ENCODE measurements at places on chromosomes 1 and 21. TPM values are rescaled to one million over a fixed set of nuclear protein-coding genes. Genes with fewer than 3 reads are reported as not detected.
A peak's percentile ranks its signal among the peaks of the same experiment; 100 is the strongest.

The LMNA gene
- total RNA-seq = 252 TPM

The FALEC gene
- total RNA-seq = not detected

The RIPPLY3 gene
- not detected for total RNA-seq

GRCh38 chr1:59062743-59063142 is 234.2 kb upstream of the FGGY start:
- no peak for DNase-seq

DNA sequence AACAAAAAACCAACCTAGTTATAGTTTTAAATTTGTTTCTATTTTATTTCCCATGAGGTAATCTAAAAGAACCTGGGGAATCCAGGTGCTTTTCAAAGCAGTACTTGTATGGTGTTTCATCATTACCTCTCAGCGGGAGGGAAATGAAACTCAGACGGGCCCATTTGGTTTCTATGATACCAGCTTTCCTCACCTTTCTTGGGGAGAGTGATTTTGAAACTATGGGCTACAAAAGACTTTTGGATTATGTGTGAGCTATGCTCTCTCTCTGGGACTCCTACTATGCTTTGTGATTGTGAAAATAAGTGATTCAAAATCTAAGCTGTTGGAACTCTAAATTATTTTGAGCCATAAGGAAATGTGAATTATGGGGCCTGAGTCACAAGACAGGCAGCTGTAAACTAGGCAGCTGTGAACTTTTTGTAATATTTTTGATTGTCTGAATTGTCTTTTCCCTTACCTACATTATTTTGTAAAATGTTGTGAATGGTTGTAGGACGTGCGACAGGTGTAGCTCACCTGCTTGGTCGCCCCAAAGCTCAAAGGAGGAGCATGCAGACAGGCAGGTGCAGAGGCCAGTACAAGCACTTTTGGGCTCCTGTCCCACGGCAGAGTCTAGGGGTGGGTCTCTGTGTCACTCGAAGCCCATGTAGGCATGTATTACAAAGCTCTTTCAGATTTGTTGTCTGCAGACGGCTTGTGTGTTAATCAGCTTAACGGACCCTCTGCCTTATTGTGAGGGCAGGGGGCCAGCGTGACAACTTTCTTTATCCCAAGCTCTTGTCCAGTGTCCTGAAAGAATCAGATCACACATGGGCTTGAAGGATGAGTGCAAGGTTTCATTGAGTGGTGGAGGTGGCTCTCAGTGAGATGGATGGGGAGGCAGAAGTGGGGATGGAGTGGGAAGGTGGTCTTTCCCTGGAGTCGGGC is 64.8 kb upstream of the BACH1 start:
- no peak for DNase-seq

DNA sequence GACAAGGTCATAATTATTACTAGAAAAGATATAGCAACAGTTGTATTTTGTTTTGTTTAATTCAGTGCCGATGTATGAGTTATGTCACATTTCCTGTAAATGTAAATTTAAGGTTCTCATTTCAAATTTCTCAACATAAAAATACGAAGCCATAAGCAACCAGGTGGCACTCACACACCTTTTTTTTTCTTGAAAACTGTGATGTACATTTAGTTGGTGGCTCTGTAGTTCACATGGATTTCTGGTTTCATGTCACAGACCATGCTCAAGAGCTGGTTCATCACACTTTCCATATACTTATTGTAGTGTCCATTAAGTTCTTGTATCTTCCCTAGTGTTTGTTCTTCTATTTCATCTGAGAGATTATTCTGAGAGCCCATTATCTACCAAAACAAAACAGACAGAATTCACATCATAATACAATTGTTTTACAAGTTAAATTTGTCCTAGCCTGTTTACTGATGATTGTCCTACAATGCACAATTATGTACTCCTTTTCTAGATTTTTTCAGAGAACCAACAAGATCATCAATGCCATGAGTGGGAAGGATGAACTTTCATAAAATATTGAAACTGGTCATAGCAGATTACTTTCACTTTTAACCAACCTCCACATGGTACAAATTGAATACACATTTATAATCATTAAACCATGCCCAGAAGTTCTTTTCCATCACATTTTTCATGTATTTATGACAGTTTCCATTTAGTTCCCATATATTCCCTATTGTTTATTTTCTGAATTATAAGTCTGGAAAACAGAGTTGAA is 17.1 kb downstream of the ATP6V1G3 start:
- DNase-seq = no peak

GRCh38 chr1:208562151-208562960 is 318.2 kb upstream of the PLXNA2 start:
- no peak for DNase-seq

DNA sequence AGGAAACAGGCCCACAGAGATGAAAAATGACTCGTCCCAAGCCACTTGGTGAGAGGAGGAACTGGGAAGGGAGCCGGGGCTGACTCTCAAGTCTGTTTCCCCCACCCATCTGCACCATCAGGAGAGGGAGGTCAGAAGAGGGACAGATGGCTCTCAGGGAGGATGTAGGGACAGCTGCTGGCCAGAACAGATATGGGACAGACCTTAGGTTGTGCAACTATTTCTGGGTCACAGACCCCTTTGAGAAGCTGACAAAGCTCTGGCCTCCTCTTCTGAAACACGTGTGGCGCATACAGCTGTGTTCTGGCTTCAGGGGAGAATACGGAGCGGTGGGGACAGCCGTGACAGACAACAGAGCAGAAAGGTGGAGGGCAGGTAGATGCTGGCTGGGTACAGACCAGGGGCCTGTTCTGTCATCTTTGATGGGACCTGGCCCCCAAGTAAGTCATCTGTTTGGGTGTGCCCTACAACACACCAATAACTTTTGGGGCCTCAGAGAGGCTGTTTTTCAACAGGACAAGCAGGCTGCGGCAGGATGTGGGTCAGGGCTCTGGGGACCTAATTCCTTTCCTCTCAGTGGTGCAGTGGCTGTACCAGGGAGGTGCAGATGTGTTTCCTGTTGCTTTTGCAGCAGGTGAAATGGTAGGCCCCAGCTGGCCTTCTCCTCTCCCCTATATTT is 7.3 kb downstream of the SH3BGRL3 start:
- DNase-seq = peak; percentile 73

- DNase-seq = no peak
These were observed 3.3 kb downstream of the GLIS1 start for GRCh38 chr1:53735681-53736080.

DNA sequence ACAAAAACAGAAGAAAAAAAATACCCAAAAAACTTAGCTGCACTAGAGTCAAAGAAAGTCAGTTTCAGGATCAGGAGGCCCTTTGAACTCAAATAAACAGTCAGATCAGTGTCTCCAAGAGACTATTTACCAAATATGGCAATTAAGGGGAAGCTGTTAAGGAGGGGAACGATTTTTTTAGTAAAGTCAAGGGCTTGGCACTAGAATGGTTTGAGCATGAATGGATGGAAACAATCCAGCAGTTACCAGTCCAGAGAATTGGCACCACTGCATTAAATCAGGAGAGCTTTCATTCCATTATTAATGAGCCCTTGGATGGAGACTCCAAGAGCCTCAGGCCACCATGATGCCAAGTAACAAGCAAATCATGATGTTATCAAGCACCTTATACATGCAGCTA is 7.2 kb downstream of the TRAPPC3 start:
- no peak for DNase-seq

DNA sequence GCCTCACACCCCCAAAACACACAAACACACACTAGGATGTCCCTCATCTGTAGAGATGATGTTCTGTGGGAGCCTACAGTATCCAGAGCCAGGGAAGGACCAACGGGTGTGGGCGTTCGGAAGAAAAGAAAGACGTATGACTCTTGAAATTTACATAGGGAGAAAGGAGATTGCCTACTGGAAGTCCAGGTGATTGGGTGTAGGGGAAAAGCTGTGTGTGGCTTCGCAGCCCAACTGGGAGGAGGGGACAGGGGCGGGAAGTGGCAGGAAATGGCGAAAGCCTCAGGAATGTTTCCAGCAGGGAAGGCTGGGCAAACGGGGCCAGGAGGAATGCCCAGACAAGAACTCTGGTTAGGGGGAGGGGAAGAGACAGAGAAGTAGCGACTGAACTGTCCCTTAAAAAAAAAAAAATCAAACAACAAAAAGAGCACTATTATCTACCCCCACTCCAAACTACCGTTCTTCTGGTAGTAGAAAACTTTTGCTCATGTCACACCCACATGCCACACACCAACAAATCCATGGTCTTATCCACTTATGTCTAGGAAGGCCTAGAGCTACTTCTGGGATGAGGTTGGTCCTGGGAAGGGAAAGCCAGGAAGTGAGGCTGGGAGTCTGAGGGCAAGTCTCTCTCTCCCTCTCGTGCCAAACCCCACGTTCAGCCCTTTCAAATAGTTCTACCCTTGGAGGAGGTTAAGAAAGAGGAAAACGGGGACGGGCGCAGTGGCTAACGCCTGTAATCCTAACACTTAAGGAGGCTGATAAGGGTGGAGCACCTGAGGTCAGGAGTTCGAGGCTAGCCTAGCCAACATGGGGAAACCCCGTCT is 1.8 kb upstream of the CKS1B start:
- DNase-seq = peak; percentile 53

- DNase-seq = no peak
These were observed 39.0 kb downstream of the PCNT start for GRCh38 chr21:46362946-46363345.

DNA sequence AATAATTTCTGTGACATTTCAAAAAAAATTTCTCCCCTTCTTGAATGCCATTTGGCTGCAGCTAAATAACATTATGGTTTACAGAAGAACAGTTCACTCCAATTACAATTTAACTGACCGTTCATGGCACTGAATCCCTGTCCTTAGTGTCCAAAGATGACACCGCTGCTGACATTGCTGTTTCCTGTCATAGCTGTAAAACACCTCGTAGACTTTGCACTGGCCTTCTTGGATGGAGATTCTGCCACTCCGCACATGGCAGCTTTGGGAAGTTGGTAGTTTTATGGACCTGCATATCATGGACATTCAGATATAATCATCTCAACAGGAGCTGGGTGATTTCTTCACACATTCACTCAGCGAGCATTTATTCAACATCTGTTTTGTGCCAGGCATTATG is 5.0 kb downstream of the ARMH1 start:
- DNase-seq = no peak

GRCh38 chr1:198497326-198498102 is 43.0 kb downstream of the ATP6V1G3 start:
- no peak for DNase-seq

GRCh38 chr1:159282118-159282517 is 20.0 kb upstream of the FCER1A start:
- DNase-seq = no peak

DNA sequence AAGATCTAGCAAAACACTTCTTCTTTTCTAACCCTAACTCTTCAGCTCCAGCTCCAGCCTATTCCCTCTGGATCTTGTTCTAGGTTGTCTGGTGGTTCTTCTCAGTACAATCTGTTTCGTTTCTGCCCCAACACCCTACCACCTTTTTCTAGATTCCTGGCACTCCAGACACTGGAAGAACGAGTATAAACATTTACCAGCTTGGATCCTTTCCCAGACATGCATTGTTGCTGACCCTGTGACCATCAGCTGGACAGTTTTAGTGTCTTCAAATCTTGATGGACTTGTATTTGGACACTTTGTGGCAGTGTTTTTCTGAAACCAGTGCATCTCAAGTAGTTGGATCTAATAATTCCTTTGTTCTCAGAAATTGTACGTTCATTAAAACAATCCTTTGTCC is 30.6 kb upstream of the CACNA1E start:
- no peak for DNase-seq

DNA sequence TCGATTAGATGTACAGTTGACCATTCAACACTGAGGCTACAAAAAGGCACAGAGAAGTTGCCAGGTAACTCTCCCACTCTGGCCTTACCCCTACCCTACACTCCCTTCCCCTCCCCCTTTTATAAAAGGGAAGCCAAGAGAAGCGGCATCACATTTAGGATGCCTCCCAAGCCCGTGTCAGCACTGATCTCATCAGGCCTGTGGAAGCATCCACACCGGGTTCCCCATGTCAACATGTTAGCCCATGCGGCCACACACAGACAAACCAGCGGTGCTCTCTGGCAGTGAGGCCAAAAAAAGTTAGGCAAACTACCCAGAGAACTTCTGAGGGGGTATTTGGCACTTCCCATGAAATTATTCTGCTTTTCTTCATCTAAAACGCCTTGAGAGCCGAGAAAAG is 29.9 kb downstream of the BCAR3 start:
- DNase-seq = no peak

- DNase-seq = no peak
These were observed 53.9 kb downstream of the GALNT2 start for GRCh38 chr1:230120921-230121381.

- no peak for DNase-seq
These were observed 109.4 kb downstream of the TLR5 start for GRCh38 chr1:223033658-223034057.

- DNase-seq = no peak
These were observed 16.7 kb upstream of the LSM10 start for GRCh38 chr1:36414384-36414783.

DNA sequence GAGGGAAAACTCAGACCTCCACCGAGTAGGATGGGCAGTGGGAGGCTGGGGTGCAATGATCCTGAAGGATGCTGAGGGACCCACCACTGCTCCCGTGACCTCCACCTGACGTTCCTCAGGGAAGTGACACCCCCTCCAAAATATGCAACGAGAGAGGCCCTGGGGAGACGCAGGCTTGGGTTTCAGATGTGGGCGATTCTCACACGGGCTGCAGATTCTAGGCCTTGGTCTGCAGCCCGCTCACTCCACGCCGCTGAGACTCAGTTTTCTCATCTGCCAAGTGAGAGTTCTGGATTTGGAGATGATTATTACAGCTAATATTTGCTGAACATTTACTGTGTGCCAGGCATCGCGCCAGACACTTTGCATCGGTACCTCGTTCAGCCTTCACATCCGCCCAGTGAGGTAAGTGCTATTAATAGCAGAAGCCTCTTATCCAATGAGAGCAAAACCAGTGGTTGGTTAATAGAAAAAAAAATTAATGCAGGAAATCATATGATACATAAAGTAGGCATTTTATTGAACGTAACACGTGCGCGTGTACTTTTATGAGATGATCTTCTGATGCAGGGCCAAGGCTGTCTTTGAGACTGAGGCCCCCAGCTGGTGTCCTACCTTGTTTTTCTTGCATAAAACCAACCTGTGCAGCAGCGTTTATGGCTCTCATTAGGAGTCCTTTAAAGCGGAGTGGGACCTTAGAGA is 102.0 kb upstream of the RUNX3 start:
- DNase-seq = peak; percentile 65
